ENCODE measurements at places on chromosomes 2 and 18.

GRCh38 chr2:60992985-60993392 lies 24.5 kb upstream of the PEX13 start:
- DNase-seq: no peak

DNA sequence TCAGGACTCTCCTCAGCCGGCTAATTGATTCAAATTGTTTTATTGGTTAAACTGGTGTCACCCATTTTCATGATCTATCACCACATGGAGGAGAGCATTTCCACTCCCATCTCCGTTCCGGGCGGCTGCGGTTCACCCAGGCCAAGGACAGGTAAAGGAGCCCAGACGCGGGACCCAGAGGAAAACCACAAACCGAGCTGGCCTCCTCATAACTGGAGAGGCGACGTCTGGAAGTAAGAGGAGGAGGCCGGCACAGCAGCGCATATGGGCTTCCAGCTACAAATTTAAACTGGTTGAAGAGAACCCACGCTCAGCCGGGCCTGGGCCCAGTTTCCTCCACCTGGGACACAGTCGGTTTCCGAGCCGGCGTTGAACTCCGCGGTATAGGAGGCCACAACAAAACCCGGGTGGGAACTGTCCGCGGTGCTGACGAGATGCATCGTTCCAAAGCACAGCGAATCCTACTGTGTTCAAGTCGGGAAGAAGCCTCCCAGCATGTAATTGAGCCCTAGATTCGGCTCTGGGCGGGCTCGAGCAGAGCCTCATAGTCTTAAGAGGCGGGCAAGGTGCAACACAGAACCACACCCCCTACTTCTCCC lies 3.0 kb upstream of the SKOR2 start:
- DNase-seq: no peak

- no peak for DNase-seq
These were observed 219.6 kb downstream of the ANAPC1 start for GRCh38 chr2:111664275-111664850.

GRCh38 chr2:219308142-219309101 lies 779 bp downstream of the PTPRN start:
- no peak for DNase-seq

DNA sequence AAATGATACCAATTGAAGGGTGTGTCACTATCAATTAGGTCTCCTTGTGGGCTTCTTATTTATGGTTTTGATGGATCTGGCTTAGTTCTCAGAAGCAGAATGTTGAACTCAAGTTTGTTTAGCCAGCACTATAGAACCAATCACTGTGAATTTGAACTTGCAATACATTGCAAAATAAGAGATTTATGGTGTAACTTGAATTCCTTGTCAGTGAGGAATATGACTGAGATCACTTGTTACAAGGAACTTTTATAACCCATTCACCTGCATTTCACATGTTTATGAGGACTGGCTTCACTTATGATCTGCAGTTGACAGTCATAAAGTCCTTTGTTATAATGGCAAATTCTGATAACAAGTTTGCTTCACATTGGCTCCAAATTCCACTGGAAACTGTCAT lies 9.8 kb downstream of the GATA6 start:
- no peak for DNase-seq

- DNase-seq: no peak
These were observed 65.7 kb downstream of the UBR3 start for GRCh38 chr2:169892951-169893350.

- no peak for DNase-seq
These were observed 10.2 kb downstream of the CATIP start for GRCh38 chr2:218366621-218367414.

DNA sequence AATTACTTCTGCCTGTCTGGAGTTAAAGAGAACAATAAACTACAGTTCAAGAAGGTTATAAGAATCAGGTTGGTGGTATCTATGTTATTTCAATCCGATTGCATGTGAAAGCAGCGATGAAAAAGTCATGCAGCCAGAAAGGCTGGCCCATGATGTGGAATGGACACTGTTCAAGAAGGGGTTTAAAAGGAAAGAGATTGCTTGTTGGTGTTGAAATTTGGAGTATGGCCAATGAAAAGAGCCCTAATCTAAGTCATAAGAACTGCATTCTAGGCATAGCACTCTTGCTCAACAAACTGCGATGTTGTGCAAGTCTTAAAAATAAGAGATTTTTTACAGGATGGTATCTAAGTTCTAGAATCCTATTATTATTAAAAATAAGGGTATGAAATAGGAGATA lies 61.3 kb downstream of the EFEMP1 start:
- DNase-seq: no peak

DNA sequence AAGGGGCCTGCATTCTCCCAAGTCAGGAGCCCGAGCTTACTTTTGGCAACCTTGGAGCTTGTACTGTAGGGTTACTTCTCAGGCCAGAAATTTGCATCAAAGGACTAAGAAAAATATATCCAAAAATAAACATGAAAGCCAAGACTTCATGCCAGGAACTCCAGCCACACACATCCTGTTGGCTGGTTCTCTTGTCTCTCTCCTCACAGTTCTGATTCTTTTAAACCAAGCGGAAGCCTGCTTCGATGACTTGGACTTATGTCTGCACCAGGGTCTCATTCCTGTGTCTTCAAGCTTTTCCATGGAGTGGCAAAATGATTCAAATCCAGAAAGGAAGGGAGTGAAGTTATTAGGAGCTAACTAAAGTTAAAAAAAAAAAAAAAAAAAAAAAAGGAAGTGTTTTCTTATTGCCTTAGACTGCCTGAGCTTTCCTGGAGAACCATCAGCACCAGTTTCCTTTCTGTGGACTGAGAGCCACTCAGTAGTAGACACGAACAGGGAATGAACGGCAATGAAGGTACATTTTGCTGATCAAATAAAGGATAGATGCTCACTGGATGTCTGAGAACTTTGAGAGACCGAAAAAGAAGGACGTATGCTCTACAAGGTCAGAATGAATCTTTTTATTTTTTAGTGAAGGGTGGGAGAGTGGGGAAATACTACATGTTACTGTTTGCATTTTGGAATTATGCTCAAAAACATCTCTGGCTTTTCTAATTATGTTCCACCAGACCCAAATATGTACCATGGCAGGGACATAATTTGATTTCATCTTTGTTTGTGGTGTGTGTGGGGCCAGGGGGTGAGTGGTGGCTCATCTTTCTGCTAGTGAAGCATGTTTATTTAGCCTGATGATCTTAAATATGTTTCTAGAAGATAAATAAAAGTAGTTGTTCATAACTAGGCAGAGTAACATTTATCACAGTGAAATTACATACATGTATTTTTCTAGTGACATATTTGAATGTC lies 86.0 kb downstream of the RAPGEF4 start:
- DNase-seq: no peak
